Urinary bladder (tissue), 4 donors: ENCODE measurements at places on chromosomes 3 and 15. TPM values are rescaled to one million over a fixed set of nuclear protein-coding genes. Genes with fewer than 3 reads are reported as not detected.

DNA sequence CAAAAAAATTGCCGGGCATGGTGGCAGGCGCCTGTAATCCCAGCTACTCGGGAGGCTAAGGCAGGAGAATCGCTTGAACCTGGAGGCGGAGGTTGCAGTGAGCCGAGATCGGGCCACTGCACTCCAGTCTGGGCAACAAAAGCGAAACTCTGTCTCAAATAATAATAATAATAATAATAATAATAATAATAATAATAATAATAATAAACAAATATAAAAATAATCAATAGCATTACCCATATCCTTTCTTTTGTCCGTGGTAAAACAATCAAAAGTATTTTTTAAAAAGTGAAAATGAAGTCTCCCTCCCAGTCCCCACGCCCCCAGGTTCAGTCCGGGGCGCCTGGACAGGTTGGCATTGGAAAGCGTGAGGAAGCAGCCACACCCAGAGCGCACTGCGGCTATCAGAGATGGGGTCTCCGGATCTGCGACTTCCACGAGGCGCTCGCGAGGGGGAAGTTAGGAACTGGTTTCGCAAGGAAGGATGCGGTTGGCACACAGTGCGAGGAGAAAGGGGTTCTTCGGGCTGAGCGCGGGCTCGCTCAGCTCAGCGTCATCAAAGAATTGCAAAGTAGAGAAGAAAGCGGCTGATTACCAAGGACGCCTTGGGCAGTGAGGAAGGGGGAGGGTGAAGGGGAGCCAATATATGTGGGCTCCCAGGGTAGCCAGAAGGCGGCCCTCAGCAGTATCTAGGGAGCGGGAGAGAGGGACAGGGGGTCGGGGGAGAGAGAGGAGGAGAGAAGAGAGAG, 69.5 kb upstream of the EPHB3 start:
- no peak for DNase-seq

- DNase-seq: no peak
Measured at GRCh38 chr3:130428871-130429712, 83.6 kb downstream of the COL6A5 start.

DNA sequence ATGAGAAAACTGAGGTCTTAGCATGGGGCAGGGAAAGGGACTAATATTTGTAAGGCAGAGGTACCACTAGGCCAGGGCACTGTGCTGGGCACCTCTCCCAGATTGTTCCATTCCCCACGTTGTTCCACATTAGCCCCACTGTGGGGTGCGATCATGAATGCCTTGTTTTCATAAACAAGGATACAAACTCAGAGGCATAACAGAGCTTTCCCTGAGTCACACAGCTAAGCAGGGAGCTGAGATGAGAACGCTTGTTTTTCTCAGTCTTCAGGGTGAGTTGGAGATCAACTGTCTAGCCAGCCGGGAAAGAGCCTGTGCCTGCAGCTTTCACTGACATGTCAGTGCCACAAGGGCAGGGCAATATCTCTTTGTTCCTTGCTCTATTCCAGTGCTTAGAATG, 47.9 kb upstream of the ITGA11 start:
- no peak for DNase-seq

DNA sequence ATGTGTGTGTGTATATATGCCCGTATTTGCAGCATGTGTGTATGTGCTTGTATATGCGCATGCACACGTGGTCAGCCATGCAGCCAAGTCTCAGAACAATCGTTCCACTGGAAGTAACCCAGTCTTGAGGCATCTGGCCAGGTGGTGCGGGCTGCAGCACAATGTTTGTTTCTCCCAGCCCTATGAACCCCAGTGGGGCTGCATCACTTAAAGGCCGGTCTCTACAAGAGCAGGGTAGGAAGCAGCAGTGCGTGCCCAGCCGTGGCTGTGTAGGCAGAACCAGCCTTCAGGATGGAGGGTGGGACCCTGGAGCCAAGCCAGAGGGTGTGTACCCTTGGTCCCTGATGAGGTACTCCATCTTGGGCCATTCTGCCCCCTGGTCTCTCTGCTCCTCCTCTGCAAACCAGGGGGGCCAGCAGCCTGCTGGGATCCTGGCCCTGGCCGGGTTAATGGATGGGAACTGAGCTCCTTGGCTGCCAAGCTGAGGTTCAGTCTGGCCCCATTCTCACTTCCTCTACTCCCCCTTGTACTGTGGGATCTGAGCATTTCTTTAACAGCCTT, 11.8 kb downstream of the KLF13 start:
- no peak for DNase-seq

- DNase-seq: no peak
Measured at GRCh38 chr3:119146578-119147375, 812 bp downstream of the TEX55 start.

DNA sequence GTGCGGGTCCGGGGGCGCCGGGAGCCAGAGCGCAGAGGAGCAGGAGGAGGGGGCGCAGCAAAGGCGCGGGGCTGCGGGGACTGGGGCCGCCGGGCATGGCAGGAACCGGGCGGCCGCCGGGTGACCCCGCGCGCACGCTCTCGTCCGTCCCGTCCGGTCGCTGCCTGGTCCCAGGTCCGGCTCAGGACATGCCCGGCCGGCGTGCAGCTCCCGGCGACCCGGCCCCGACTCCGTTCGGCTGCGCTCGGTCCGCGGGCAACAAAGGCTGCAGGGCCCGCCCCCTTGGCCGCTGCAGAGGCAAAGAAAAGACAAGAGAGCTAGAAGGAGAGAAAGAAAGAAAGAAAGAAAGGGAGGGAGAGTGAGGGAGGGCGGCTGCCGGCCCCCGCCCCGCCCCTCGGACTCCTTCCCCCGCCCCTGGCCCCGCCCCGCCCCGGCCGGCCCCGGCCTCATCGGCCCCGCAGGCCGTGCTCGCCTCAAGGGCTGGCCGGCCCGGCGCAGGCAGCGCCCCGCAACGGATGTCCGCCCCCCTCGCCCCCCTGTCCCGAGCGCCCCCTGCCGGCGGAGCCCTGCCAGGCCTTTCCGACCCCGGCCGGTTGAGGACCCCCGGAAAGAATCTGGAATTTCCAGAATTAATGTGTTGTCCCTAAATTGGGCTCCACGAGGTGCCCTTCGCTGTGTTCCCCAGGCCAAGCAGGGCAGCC, at the start of gene ADAMTS7:
ADAMTS7 (minus strand) TSS at position 341 of the 701 bp plus-strand sequence; CDS start at position 97, 244 bp downstream.
- DNase-seq: no peak

DNA sequence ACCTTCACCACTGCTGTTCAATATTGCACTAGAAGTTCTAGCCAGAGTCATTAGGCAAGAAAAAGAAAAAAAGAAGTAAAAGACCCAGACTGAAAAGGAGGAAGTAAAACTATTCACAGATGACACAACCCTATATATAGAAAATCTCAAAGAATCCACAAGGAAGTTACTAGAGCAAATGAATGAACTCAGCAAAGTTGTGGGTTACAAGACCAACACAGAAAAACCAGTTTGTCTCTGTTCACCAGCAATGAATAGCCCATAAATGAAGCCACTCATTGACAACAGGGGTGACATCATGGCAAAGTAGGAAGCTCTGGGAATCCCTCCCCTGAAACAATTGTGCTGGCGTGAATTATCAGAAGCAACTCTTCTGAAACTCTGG, 4.6 kb downstream of the CFAP100 start:
- DNase-seq: no peak

- DNase-seq: no peak
Measured at GRCh38 chr3:135691240-135691639, 274.3 kb upstream of the PPP2R3A start.

GRCh38 chr3:81692766-81693165, 68.7 kb downstream of the GBE1 start:
- DNase-seq: no peak

DNA sequence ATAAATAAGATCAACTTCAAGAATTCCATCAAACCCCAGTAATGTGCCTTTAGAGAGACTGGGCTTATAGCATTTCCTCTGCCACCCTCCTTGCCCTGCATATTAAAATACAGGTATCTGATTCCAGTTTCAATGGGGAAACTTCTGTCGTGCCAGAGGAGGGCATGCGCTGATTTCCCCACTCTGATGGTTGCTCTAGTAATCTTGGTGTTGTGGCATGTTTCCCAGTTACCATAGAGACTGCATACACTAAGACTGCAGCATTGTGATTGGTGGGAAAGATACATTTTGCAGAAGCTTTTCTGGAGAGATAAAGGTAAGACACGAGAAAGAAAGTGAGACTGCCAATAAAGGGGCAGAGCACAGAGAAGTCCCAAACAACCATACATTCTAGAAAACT, 225.6 kb downstream of the TIGIT start:
- peak; percentile 42 for DNase-seq

DNA sequence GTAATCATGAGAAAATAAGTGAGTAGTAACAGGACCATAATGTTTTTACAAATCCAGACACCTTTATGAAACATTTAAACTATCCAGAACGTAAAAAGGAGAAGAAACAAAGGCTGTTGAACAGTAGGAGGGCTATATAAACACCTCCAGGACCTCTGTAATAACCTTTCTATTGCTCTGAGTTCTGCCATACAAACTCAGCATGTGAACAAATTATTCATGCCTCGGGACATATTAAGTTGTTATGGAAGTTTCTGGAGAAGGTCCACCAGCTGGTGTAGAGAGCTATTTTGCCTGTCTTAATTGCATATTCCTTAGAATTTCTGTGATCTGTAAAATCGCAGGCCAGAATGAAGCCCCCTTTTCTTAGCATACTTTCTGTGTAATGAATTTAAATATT, 256.3 kb downstream of the UBE2E2 start:
- DNase-seq: no peak

- DNase-seq: no peak
Measured at GRCh38 chr15:77493324-77493907, 72.7 kb downstream of the HMG20A start.

DNA sequence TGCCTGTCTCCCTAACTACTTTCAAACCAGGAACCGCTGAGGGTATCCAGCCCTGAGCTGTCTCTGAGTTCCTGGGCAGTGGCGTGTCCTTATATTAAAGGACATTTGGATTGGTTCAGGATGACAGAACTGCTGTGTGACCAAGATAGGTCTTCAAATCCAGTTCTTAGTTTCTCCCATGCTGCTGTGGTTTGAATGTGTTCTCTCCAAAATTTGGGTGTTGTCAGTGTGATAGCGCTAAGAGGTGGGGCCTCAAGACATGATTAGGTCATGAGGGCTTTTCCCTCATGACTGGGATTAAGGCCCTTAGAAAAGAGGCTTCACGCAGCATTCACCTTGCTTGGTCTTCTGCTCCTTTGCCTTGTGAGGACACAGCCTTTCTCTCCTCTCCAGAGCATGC, 376.5 kb upstream of the TPM1 start:
- DNase-seq: no peak

- no peak for DNase-seq
Measured at GRCh38 chr3:139227165-139227564, 116.7 kb upstream of the MRPS22 start.

GRCh38 chr3:88222343-88222742, 72.6 kb downstream of the C3orf38 start:
- DNase-seq: no peak

DNA sequence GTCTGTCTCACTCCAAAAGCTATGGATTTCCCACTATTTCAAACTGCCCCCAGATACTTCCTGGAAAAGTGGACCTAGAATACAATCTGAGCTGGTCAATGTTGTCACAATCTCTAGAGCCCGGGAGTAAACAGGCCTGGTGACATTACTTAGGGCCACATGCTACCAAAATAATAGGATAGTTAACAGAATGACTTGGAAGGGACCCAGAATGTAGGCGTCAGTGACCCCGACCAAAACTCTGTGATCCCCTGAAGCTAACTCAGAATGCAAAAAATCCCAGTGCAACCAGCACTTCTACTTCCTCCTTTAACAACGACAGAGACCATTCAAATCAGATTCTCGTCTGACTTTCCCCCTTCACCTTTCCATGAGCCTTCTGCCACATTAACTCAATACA, 51.5 kb upstream of the CDV3 start:
- no peak for DNase-seq

DNA sequence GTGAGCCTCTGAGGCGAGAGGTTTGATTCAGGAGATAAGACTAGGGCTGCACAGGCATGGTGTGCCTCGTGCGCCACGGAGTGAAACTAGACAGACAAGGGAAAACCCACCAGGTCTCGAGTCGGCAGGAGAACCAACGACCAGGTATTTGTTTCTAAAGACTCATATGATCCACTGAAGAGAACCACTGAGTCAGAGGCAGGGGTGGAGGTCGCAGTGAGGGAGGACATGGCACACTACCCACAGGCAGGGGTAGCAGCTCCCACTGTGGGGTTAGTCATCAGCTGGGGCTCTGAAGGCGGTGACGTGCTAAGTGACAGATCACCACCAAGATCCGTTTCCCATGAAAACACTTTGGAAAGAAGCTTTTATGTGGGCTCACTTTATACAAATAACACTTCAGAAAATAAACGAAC, 45.7 kb downstream of the CHSY1 start:
- DNase-seq: no peak

DNA sequence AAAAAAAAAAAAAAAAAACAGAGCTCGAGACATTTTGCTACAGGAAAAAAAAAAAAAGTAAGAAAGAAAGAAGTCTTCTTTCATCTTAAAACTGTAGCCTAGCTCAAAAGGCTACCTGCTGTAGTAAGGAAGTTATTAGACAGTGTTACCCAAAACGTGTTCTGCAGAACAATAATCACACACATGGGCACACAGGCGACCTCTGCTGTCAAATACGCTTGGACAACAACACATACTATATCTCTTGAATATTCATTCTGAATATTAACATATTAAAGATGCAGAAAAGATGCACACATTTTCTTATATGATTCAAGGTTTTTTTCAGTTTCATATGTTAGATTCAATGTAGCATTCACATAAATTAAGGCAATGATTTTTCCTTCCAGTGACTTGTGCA, 215.8 kb downstream of the ROBO1 start:
- no peak for DNase-seq

Gene LNP1
- total RNA-seq: 12.3 TPM

Gene C3orf62
- total RNA-seq: 6.0 TPM

Gene SLCO3A1
- 4.4 TPM for total RNA-seq

Gene SLC12A1
- not detected for total RNA-seq

Gene ALDH1L1
- total RNA-seq: 11.5 TPM

Gene RBSN
- total RNA-seq: 34.5 TPM

Gene POMGNT2
- 15.6 TPM for total RNA-seq

Gene C3orf49
- total RNA-seq: not detected

Gene ITPR1
- total RNA-seq: 240 TPM

Gene UBA7
- total RNA-seq: 39.6 TPM

Gene RNU5B-1
- under 0.01 TPM for total RNA-seq

Gene UBP1
- total RNA-seq: 59.6 TPM
